ENCODE measurements at places on chromosomes 7 and 10.

DNA sequence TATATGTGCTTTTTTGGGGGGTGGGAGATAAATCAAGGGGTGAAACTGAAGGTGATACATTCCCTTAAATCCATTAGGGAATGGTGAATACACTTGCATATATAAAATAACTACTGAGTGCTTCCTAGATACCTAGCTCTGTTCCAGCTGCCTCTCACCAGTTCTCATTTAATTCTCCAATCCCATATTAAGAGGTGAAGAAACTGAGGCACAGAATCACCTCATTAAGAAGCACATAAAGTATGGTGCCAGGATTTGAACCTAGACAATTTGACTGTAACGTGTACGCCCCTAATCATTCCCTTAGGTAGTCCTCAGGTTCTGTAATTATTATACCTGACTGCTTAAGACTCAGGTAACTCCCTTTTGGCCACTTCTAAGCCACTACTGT is 1.5 kb upstream of the SFR1 start:
- no peak for DNase-seq

DNA sequence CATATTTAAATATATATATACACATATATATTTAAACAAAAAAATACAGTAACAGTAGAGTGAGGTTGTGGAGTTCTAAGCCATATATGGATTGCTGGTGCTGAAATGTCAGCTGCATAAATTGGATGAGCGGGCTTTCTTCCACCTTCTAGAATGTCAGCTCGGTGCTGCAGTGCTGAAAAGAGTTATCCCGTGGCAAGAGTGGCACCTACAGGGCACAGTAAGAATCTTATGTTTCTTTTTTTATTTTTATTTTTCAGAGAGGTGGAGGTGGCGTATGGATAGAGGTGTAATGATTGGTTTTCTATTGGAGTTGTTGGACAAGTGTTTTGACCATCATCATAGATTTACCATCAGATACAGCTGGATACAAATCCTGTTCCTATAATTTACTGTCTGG is 86.2 kb upstream of the DYNC1I1 start:
- DNase-seq: no peak

GRCh38 chr7:117143580-117143979 is 179.3 kb downstream of the WNT2 start:
- no peak for DNase-seq

- no peak for DNase-seq
Observed at GRCh38 chr10:48234295-48234694, 40.2 kb downstream of the FRMPD2 start.

DNA sequence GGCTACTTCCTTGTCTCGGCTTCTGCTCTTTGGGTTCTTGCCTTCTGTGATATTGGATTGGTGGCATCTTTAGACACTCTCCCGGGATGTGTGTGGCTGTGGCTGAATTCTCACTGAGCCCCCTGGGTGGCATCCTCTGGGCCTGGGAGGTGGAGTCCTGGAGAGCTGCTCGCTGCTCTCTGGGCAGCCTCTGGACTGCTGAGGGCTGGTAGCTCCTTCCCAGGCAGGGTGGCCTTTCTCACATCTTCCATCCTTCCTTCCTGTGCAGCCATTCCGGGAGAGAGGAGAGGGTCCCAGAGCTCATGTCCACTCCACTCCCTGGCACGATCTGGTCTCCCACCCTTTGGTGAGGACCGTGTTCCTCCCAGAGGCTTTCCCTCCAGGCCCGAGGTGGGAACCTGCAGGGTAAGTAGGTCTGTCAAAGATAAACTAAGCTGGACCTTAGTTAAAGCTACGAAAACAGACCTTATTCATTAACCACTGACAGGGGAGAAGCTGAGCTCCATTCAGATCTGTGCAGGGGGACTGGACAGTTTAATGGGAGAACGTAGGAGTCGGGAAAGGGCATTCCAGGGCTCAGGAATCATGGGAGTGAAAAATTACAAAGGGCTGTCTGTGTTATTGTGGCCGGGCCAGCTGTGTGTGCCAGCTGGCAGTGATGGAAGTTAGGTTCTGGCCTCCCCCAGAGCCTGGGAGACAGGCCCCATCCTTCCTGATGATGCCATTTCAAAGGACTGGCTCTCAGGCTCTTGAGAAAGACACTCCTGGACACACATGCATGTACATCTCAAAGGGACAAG is 8.7 kb downstream of the ATP6V0E2 start:
- DNase-seq: no peak

- no peak for DNase-seq
Observed at GRCh38 chr7:114243646-114244045, 171.0 kb upstream of the FOXP2 start.

- no peak for DNase-seq
Observed at GRCh38 chr10:106401967-106402366, 762.5 kb downstream of the SORCS1 start.

DNA sequence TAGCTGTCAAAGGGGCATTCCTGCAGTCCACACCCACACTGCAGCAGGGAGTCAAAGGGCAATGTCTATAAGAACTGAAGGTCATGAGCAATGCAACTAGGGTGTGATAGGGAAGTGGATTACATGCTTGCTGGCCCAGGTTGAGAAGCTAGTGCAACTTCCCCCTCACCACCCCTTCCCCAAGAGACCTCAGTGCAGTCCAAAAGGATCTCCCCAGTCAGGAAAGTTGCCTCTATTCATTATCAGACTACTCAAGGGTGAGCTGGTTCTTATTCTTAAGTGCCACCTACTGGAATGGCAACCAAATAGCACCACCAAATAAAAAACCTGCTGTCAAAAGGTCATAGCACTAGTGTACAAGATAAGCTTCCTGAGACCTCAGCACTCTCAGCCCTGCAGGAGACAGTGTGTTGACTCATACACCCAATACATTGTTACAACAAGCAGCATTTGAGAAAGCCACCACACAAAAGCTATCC is 28.2 kb downstream of the MTERF1 start:
- no peak for DNase-seq

DNA sequence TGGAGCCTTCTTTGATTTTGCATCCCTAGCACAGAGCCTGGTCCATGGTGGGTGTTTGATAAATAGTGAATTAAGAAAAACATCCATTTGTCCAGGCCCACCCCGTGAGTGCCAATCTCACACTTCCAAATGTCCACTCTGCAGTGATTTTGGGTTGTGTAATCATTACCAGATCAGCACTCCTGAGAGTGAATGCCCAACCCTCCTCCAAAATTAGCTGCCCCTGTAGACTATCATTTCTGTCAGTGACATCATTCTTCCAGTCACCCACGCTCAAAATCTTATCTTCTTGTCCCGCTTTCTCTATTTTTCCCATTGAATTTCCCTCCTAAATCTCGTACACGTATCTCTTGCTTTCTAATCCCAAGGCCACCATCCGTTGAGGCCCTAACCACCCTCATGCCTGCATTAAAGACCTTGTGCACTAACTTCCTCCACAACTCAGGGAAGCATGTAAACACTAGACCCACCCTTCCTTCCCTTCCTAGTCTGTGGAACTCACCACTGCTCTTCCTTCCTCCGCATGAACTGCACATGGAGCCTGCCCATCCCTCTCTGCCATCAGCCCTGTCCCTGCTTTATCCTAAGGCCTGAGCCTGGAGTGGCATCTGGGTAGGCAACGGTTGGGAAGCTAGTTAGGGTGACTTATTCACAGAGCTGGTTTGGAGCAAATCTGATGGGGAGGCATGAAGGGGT is 32.8 kb downstream of the PIK3AP1 start:
- no peak for DNase-seq

GRCh38 chr7:143255564-143255963 is 7.7 kb upstream of the GSTK1 start:
- DNase-seq: no peak

DNA sequence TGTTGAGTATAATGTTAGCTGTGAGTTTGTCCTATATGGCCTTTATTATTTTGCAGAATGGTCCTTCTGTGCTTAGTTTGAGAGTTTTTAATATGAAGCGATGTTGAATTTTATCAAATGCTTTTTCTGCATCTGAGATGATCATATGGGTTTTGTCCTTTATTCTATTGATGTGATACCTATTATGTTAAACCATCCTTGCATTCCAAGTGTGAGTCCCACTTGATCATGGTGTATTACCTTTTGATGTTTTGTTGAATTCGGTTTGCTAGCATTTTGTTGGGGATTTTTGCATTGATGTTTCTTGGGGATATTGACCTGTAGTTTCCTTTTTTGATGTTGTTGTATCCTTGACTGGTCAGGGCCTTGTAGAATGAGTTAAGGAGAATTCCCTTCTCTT is 166.4 kb downstream of the MLLT10 start:
- no peak for DNase-seq

GRCh38 chr7:151724250-151724915 is 152.5 kb downstream of the PRKAG2 start:
- DNase-seq: no peak

- no peak for DNase-seq
Observed at GRCh38 chr7:4713183-4713784, 31.2 kb downstream of the FOXK1 start.

DNA sequence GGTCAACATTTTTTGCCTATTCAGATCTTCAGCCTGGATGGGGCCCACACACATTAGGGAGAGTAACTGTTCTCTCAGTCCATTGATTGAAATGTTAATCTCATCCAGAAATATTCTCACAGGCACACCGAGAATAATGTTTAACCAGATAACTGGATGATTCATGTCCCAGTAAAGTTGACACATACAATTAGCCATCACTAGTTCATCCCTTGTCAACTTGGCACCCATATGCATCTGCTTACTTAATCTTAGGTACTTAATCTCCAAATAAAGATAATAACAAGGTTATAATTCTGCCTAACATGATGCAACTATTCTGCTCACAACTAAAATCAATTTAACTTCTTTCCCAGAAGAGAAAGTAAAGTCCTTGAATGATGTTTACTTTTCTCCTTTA is 502.6 kb downstream of the ADRA2A start:
- DNase-seq: no peak

DNA sequence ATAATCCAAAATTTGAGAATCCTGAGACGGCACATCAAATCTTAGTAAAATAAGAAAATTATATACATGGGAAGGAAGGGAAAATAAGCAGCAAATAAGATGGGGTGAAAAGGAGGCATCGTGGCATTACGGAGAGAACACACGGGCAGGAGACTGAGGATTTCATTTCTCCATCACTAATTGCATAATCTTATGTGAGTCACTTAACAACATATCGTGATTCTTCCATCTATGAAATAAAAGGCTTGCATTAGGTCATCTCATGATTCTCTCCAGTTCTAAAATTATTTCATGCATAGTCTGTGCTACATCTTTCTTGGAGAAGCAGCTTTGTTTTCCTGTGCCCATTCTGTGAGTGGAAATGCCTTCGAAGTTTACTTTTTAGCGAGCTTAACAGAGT is 288.7 kb downstream of the LRMDA start:
- DNase-seq: no peak

GRCh38 chr10:7481368-7481765 is 70.5 kb upstream of the SFMBT2 start:
- DNase-seq: no peak

GRCh38 chr10:89452193-89452592 is 37.8 kb downstream of the IFIT5 start:
- DNase-seq: no peak

GRCh38 chr10:99535764-99536337 is 3.1 kb downstream of the NKX2-3 start:
- DNase-seq: no peak

- no peak for DNase-seq
Observed at GRCh38 chr7:42642699-42643098, 269.2 kb downstream of the C7orf25 start.

- no peak for DNase-seq
Observed at GRCh38 chr10:131168238-131168875, 143.2 kb downstream of the TCERG1L start.

- DNase-seq: no peak
Observed at GRCh38 chr10:123442901-123443300, 223.3 kb upstream of the GPR26 start.

DNA sequence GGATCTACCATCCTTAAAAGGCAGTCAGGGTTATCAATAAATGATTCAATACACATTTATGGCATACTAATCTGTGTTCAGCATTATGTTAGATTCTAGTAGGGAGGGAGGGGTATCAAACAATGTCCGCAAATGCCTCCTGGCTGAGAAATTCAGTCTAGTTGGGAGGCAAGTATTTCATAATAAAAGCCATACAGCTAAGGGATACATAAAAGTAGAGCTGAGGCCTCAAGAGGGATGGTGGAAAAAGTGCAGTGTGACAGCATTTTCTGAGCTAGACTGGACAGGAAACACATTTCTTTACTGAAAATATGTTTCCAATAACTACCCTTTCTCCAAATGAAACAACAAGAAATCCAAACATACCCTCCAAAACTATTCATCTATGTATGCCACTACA is 152.8 kb upstream of the LRRN3 start:
- DNase-seq: no peak

- DNase-seq: no peak
Observed at GRCh38 chr7:1144269-1144771, 15.7 kb downstream of the ZFAND2A start.

DNA sequence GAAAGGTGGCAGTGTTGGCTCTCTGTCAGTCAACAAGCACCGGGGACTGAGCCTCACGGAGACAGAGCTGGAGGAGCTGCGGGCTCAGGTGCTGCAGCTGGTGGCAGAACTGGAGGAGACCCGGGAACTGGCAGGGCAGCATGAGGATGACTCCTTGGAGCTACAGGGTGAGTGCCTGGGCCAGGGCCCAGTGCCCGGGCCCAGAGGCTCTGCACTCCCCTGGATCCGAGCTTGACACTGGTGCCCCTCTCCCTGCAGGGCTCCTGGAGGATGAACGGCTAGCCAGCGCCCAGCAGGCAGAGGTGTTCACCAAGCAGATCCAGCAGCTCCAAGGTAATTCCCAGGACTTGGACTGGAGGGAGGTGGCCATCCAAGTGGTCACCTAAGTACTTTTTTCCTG is 2.7 kb downstream of the CCDC136 start:
- DNase-seq: no peak

DNA sequence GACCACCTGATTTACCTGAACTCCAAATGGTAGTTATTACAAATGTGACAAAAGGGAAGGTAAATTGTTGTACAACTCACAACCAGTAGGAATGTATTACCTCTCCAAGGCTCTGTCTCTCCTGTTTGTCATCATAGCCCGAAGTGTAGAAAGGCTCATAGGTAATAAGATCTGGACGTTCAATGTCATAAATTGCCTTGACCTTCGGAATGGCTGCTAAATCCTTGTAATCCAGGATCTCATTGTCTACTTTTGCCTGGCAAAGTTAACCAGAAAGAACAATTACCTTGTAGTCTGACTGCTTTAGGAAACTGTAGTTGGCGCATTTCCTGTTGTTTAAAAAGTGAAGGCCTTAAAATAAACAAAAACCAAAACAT is 68.6 kb upstream of the AFAP1L2 start:
- no peak for DNase-seq

GRCh38 chr7:5477723-5478531 is 54.3 kb upstream of the TNRC18 start:
- DNase-seq: no peak

- no peak for DNase-seq
Observed at GRCh38 chr7:6725003-6725402, 18.3 kb upstream of the ZNF12 start.

All from naive thymus-derived CD8-positive, alpha-beta T cell (primary cell).